ENCODE measurements at places on chromosomes 7 and 10.

GRCh38 chr10:35700487-35700882 is 58.4 kb upstream of the FZD8 start:
- no peak for DNase-seq

DNA sequence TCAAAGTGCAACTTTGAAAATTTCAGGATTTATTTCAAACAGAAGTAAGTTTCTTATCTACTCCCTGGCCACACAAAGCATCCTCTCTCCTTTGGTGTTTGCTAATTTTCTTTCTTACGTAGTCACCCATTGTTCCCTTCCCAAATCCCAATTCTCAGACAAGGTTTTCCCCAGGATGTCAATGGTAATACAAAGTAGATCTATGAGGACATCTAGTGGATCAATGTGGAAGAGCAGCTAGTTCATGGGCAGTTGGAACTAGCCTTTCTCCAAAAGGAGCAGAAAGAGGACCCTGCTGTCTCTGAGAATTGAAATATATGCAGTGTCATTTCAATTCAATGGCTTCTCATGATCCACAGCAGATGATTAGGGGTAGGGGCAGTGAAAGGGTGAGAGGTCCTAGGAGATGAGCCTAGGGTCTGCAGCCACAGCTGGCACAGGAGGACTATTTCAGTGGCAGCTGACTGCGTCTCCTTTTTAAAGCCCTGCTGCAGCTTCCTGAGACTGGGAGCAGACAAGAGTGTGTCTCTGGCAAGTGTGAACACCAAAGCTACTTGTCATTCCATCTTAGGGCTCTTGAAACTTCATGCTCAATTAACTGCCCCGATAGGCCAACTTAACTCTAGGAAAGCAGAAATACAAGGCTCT is 632.6 kb downstream of the KCNMA1 start:
- DNase-seq: no peak

GRCh38 chr7:68679459-68680234 is 918.6 kb upstream of the AUTS2 start:
- DNase-seq: no peak

- no peak for DNase-seq
These were observed 15.5 kb upstream of the SEMA3C start for GRCh38 chr7:80934321-80934720.

DNA sequence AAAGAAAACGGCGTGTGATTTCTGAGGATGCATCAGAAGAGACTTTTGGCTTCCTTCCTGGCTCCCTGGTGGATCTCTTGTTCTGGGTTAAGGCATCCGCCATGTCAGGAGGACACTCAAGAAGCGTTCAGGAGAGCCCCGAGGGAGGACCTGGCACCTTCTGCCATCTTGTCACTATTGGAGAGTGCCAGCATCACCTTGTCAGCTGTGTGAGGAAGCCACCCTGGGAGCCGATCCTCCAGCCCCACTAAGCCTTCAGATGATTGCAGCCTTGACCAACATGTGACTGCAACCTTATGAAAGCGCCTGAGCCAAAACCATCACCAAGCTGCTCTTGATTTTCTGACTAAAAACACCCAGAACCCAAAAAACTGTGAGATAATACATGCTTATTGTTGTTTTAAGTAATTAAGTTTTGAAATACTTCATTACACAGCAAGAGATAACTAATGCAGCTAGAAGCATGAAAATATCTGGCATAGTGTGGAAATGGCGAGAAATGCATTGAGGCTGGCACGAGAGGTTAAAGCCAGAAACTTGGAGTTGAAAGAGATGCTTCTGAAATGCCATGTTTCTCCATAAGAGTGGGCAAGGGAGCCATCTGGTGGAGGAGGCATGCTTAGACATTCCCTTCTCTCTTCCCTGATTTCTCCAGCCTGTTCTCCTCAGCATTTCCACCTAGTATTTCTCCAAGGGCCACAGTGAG is 5.4 kb upstream of the ZFYVE27 start:
- DNase-seq: peak; percentile 66

DNA sequence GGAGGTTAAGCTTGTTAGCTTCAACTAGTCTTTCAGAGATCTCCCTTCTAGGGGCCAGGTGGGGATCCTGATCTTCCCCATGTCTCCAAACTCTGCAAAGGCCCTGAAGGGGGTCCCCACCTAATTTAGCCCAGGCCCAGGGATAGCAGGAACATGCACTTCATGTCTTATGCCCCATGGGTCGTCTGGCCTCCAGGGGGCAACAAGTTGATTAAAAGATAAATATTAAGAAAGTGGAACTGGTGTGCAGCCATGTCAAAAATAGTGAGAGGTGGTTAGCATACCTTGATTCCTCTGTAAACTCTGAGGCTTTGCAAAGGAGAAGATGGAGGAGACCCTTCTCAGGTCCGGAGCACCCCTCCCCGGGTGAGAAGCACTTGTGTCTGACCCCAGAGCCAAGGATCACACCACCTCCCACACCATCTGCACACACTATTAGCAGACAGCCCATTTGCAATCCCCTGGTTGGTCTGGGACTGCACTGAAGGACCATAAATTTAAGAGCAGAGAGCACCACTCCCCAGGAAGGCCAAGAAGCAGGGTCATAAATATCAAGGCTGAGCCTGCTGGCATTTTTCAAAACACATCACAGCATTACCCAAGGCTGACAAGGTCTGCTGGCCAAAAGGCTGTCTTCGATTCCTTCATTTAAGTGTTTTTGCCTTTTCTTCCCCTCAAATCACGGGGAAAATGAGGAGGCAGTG is 44.2 kb upstream of the LRRC18 start:
- DNase-seq: no peak

- no peak for DNase-seq
These were observed 77.9 kb upstream of the SAMD8 start for GRCh38 chr10:75033399-75034130.

DNA sequence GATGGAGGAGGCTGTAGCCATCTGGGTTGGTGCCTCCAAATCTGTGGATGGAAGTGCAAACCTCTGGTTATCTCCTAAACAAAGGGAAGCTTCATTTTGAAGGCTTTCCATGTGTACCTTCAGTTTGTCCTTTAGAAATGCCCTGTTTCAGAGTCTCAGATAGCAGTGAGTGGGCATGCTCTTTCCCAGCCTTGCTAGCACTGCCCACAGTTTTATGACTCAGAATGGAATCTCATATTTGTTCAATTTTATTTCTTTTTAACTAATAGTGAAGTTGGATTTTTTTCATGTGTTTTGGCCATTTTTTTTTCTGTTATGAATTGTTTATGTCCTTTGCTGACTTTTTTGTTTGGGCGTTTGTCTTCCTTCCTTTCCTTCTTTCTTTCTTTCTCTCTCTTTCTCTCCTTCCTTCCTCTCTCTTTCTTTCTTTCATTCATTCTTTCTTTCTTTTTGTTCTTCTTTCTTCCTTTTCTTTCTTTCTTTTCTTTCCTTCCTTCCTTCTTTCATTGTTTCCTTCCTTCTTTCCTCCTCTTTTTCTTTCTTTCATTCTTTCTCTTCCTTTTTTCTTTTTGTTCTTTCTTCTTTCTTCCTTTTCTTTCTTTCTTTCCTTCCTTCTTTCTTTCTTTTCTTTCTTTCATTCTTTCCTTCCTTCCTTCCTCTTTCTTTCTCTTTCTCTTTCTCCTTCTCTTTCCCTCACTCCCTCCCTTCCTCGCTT is 25.6 kb downstream of the PRF1 start:
- DNase-seq: no peak
